Stimulated activated CD8-positive, alpha-beta memory T cell treated with anti-CD3 and anti-CD28 coated beads, Interleukin-7, amount 100 ng/mL, for 24 hours (primary cell): ENCODE measurements at places on chromosomes 12 and 14.

- no peak for DNase-seq
These were observed 53.5 kb upstream of the LDHB start for GRCh38 chr12:21710958-21711775.

DNA sequence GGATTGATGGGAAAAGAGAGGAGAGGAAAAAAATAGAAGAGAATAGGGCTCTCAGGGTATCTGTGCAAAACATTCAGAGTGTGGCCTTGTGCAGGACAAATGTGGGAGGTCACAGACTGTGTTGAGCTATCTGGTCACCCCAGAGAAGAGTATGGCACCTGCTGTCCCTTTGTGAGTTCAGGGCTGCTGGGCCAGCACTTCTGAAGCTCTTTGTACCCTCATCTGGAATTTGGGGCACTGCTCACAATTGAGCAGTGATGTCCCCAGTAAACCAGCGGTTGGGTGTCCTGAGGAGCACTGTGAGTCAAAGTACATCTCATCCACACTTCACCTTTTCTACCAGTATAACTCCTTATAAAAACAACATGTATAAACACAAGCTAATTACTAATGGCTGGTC is 2.6 kb upstream of the KRT81 start:
- DNase-seq = no peak

DNA sequence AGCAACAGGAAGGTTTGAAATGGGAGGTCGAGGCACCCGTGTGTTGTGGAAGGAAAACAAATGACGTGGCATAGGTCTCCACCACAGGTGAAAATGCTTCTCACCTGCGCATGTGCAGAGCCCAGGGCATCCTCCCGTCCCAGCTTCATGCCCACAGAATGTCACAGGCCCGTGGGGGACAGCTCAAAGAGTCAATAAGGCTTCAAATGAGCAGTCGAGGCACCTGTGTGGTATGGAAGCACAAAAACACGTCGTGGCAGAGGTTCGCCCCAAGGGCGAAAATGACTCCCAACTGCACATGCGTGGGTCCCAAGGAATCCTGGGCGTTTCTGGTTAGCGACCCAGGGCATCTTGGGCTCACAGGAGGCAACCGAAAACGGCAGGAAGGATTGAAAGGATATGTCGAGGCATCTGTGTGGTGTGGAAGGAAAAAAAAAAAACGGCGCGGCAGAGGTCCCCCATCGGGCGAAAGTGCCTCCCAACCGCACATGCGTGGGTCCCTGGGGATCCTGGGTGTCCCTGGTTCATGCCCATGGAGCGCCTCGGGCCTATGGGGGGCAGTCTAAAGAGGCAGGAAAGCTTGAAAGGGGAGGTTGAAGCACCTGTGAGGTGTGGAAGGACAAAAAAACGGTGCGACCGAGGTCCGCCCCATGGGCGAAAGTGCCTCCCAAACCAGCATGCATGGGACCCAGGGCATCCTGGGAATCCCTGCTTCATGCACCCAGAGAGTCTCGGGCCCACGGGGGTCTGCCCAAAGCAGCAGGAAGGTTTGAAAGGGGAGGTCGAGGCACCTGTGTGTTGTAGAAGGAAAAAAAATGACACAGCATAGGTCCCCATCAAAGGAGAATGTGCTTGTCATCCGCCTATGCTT is 578.5 kb downstream of the ALG10 start:
- DNase-seq = no peak

- DNase-seq = no peak
These were observed 85.4 kb downstream of the PTCSC3 start for GRCh38 chr14:36091096-36091495.

DNA sequence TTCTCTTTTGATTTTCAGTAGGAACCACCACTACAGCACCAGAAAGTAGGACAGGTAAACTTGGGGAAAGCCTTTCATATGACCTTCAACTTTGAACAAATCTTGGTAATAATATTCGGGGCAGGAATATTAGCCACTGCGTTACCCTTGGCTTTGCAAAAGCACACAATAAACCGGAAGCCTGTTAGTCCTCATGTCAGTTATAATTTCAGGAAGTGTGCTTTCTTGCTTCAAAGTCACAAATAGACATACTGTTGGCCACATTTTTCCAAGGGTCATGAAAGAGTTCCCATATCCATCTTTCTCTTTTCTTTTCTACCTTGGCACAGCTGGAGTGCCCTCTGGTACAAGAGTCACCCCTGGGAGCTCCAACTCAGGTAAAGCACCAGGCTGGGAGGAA is 167.2 kb upstream of the CNTN1 start:
- DNase-seq = no peak

DNA sequence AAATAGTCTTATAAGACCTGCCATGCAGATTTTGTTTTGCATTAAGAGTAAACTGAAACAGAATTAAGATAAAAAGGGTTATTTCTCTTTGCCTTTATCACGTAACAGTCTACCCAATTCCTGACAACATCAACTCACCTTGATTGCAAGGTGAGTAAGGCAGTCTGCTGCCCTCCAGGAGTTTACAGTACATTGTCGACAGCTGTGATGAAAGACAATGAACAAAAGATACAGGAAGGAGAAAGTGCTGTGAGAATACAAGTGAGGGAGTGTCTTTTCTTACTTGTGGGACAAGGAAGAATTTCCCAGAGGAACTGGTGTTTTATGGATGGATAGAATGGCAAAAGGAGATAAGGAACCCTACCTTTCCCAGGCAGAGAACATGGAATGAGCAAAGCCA is 101.0 kb downstream of the RTN1 start:
- no peak for DNase-seq

- DNase-seq = no peak
These were observed 379.3 kb downstream of the NAV3 start for GRCh38 chr12:78209846-78210505.

DNA sequence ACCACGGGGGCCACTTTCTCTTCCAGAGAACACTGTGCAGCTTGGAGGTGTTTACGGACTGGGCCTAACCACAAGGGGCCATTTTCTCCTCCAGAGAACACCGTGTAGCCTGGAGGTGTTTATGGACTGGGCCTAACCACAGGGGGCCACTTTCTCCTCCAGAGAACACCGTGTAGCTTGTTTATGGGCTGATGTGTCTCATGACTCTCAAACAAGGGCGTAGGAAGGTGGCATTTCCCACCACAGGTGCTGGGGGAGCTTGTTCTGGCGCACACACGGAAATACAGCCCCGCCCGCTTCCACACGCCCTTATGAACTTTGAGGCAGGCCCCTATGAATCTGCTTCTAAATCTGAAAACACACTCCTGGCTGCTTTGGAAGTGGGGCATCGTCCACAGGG is 174.6 kb upstream of the SFSWAP start:
- peak; percentile 3 for DNase-seq

DNA sequence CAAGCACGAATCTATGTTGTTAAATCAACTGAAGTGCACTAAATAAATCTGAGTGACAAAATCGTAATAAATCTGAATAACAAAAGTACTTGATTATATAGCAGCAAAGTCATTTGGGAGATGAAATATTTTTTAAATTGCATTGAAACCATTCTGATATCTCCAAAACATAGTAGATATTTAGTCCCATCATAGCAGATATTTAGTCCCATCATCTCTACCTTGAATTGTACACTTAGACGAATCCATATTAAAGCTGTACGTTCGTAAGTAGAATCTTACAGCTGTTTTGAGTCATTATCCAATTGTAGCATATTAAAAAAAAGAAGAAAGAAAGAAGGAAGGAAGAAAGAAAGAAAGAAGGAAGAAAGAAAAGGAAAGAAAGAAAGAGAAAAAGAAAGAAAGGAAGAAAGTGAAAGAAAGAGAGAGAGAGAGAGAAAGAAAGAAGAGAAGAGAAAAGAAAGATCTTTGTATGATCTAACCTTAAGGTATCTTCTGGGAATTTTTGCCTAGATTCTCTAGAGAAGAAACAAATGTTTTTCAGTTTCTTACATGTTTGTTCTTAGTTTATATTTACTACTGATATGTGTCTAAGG is 2.6 kb downstream of the DCN start:
- no peak for DNase-seq

DNA sequence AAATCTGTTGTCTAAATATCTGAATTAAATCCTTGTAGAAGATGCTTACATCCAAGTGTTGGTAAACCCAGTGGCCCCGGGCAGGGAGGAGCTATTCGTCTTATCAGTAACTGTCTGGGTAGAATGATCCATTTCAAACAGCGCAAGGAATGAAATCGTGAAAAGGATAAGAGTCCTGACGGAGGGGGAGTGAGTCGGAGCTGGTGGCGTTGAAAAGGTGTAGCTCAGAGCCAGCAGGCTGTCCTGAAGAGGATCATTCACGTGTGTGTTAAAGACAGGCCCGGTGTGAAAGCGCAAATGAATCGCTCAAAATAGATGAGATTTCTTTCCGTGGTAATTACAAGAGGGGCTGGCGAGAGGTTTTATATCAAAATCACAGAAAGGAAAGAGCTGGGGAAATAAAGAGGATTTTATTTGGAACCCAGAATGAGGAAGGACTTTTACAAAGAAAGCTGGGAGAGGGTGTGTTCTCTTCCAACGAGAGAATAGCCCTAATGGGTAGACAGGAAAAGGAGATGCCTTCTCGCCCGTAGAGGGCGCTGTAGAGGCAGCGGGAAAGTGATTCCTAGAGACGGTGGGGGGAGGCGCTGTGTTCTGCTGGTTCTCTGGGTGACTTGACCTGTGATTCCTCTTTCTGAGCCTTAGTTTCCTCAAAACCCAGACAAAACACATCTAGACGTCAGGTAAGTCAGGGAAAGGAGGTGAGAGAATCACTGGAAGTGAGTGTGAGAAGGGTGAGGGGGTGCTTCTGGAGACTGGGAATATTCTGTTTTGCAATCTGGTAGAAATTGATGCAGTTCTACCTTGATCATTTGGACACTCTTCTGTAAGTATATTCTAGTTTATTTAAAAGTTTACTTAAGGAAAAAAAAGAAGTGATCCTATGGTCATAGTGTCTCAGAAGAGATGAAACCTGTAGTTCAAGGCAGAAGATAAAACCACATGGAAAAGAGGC is 39.3 kb downstream of the SRRM4 start:
- DNase-seq = no peak

DNA sequence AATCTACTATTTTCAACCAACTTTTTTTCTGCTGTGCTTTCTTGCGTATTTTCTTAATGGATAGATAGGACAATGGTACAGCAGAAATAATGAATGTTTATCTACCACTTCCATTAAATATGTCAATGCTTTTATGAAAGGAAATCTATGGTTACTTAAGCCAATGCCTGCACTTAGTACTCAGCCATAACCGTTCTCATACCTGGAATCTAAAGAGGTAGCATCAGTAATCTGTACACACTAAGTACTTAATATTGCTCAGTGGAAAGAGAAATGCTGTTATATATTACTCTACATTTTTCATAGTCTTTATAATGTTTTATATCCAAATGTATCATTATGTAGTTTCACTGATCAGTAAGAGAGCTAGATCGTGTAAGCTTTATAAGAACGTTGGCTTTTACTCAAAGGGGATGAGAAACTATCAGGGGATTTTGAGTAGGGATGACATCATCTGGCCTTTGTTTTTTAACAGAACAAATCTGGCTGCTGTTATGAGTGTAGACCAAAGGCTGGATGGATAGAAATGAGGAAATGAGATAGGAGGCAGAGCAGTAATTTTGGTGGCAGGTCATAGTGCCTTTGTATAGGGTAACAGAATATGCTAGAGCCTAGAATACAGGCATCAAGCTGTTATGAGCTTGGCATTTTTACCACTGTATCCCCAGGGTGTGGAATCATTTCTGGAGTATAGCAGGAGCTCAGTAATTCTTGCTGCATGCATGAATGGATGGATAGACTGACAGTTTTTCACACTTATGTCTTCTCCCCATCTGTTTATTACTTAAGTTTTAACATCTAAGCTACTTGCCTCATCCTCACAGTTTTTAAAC is 34.0 kb downstream of the ALG10B start:
- DNase-seq = no peak

DNA sequence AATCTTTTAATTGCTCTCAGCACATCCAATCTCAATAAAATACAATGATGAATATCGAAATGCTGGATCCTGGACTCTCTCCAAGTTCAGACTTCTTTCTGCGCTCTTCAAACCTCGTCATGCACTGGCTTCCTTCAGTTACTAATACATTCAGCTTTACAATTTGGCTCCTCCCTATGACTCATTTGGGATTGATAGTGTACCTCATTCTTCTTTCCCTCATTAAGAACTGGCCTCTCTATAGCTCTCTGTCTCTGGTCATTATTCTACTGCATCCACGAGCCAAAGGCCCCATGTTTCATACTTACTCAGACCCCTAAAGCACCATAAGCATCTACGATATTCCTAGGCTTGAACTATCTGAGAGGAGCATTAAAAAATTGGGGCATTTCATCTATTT is 4.9 kb downstream of the TSPAN8 start:
- no peak for DNase-seq

DNA sequence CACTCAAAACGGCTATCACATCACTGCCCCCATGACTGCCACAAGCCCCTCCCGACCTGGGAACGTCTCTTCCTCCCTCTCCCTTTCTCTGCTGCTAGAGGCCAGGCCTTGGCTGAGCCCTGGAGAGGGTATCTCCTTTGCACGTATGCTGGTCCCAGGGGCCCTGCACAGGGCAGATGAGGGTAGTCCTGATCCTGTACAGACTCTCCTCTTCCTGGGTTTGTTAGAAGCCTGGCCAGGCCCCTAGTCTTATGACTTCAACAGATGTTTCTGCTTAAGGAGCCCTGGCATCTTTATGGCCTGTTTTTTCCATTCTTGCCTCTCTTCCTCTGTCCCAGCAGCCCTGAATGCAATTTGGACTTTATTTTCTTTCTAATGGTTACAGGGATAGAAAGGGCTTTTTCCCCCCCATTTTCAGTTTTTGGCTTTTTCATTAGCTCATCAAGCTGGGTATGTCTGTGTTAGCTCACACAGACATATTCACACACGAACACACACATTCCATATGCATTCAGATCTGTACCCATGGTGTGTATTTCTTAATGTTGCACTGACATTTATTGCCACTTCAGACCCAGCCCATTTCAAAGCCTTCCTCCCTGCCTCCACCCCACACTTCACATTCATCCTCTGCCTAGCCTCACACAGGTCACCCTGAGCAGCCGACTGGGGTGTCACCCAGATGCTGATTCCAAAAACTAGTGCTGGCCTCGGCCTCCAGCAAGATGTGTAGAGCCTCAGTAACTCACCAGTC is 203.2 kb downstream of the ZFP36L1 start:
- DNase-seq = no peak

DNA sequence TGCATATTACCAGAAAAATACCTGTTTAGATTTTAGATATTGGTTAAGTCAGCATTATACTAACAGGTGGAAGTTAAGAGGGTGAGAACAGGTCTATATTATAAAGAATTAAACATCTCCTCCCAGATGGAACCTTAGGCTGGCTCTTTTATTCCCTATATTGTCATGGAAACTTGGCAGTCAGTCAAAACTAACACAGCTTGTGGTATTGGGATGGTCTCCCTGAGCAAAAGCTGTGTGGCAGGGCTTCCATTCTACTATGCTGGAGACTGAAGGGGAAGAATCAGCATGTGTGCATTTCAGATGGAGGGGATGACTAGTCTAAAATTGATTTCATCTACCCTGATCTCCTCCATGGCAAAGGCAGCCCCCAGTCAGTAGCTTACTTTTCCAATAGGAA is 66.7 kb downstream of the SMOC1 start:
- DNase-seq = no peak

- DNase-seq = no peak
These were observed 102.0 kb downstream of the SLC38A4 start for GRCh38 chr12:46723629-46724419.

GRCh38 chr14:90717916-90718315 is 98.3 kb downstream of the TTC7B start:
- DNase-seq = no peak
